ENCODE measurements at places on chromosomes 5 and 9. TPM values are rescaled to one million over a fixed set of nuclear protein-coding genes. Genes with fewer than 3 reads are reported as not detected.

Gene MRPL50
- 15.5 TPM for total RNA-seq

DNA sequence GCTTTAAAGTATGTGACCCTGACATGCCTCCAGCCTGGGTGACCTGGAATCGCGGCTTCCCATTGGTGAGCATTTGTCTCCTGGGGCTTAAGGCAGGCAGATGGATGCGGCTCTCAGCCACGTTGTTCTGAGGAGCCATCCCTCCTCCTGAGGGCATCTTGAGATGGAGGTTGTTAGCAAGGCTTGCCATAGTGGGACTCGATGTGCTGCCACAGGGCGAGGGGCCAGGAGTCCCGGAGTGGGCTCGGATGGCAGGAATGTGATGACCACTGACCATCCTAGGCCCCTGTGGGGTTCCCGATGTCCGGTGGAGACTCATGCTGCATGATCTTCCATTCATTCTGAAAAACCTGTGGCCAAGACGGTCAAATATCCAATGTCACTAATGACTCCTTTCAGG lies 13.8 kb downstream of the GLIS3 start:
- no peak for DNase-seq

- no peak for DNase-seq
These were observed 6.1 kb upstream of the FOXB2 start for GRCh38 chr9:77013206-77013931.

Gene ARSI
- 0.21 TPM for total RNA-seq

Gene CFAP90
- total RNA-seq, result not detected

DNA sequence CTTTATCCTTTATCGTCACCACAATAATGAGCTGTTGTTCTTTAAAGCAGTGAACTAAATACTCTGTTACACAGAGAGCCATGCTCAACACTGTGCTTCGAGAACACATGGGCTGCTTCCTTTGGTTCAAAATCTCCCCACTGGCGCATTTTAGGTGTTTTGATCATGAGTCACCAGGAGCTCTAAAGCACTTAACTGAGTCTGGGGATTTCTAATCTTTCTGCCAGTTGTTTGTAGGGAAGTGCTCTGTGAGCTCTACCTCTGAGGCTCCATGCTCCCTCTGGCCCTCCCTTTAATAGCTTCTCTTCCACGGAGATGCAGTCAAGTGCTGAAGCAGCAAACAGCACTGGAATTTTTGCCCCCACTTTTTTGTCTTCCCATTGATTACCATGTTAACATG lies 17.0 kb downstream of the ERAP2 start:
- DNase-seq, result peak; percentile 61

Gene RABGAP1
- 27.8 TPM for total RNA-seq

DNA sequence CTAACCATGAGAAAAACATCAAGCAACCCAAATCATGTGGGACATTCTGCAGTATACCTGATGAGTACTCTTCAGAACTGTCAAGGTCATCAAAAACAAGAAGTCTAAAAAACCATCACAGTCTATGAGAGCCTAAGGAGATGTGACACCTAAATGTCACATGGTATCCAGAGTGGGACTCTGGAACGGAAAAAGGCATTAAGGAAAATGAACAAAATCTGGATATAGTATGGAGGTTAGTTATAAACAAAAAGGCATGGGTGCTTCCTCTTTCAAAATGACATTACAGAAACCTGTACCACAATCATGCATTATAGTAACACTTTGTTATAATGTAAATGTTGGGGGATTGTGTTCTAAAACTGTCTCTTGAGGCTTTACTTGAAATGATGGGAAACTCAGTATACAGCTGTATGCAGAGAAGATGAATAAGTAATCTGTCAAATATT lies 47.4 kb downstream of the PRKACG start:
- DNase-seq, result no peak

GRCh38 chr5:84303315-84303714 lies 81.4 kb downstream of the EDIL3 start:
- no peak for DNase-seq

GRCh38 chr5:93649234-93649900 lies 66.3 kb downstream of the NR2F1 start:
- DNase-seq, result no peak

Gene OTP
- total RNA-seq, result not detected

- DNase-seq, result no peak
These were observed 366.6 kb downstream of the FGF10 start for GRCh38 chr5:44022622-44023021.

Gene DDX46
- total RNA-seq, result 53.6 TPM

- DNase-seq, result no peak
These were observed 154.9 kb downstream of the FGF18 start for GRCh38 chr5:171574376-171574775.

- no peak for DNase-seq
These were observed 246.8 kb downstream of the MSX2 start for GRCh38 chr5:174971210-174971609.

Gene EFNA5
- 0.22 TPM for total RNA-seq

DNA sequence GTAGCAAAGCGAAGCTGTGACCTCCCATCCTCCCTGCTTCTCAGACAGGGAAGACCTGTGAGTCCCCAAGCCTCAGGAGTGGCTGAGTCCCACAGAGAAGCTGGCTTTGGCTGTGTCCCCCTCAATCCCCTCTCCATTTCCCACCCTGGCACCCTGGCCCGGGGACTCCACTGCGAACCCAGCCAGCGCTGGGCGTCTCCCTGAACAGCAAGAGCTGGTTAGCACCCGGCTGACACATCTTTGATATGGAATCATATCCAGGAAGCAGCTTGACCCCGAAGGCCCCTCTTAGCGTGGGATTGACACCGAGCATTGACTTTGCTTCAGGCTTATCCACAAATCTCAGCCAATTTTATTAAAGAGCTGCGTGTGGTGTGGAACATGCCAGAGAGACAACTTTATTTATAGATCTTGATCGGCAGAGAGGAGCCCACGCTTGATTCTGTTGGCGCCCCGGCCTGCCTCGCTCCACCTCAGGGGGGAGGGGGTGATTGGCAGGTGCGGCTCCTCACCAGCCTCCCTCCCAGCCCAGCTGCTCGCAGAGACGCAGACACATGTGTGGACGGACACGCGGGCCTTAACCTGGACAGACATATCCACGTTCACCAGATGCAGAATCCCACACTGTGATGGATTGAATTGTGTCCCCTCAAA lies 120.7 kb upstream of the MVB12B start:
- DNase-seq, result no peak

DNA sequence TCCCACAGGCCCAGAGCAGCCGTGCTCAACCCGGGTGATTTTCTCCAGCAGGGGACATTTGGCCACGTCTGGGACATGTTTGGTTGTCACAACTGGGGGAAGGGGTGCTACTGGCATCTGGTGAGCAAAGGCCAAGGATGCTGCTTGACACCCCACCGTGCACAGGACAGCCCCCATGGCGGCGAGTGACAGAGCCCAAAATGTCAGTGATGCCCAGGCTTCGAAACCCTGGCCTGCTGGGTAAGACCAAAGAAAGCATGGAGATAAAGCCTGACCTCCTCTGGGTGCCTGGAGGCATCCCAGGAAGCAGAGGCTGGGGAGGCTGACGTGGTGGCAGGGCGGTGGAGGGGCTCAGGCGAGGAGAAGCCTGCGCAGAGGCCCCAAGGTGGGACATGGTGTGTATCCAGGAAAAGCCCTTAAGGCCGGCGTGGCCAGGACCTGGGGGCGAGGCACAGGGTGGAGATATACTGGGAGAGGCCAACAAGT lies 66.4 kb downstream of the ZNF354C start:
- DNase-seq, result no peak

DNA sequence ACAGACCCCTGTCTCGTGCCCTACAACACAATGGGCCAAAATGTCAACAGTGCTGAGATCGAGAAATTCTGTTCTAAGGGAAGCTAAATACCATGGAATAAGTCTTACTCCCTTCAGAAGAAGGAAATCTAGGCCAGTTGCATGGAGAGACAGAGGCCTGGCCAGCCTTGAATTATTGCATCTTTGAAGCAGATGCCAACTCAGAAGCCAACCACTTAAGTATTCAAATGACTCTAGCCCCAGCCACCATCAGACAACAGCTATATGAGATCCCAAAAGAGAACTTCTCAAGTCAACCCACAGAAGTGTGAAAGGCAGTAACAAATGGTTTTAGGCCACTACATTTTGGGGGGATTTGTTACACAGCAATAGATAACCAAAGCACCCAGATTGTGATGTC lies 180.1 kb downstream of the ACTL7B start:
- DNase-seq, result no peak

Gene ARAP3
- 8.1 TPM for total RNA-seq

Gene BARX1
- total RNA-seq, result not detected

Gene TMEM171
- 4.5 TPM for total RNA-seq

DNA sequence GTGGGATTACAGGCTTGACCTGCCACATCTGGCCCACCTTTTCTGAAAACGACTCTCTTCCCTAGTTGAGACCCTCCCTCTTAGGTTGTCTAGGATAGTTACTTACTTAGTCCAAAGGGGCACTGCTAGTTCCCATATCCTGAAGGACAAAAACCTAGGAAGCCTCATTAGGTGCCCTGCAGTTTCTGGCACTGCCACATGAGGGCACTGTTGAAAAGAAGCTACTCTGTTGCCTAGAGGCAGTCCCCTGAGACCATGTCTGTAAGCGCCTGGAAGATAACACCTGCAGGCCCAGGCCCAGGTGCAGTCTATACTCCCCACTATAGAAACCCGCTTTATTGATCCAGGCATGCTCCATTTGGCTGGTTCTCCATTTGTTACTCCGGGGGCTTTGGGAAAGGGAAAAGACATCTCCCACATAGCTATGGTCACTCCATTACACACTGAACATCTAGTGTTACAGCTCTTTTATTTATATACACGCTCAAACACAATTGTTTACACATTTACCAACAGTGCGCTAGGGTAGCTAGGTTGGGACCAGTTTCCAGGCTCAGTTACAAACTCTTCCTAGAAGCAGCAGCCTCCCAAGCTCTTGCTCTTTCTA lies 73.4 kb upstream of the PPARGC1B start:
- no peak for DNase-seq

DNA sequence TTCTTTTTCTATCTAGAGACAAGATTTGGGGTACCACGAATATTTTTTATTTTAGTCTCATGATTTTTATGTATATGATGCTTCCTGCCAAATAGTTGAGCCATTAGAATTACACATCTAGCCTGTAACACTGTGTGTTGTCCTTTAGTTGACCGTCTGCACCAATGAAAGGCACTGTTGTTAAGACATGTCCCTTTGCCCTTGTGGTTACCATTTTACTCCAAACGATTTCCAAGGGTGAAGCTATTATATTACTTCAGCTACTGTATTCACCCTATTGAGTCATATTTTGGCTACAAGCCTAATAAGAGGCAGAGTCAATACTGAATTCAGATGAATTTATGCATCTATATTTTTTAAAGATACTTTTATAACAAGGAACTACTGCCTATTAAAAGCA lies 207.6 kb downstream of the CETN3 start:
- no peak for DNase-seq

- DNase-seq, result no peak
These were observed 134.2 kb upstream of the RGMB start for GRCh38 chr5:98639274-98639673.

DNA sequence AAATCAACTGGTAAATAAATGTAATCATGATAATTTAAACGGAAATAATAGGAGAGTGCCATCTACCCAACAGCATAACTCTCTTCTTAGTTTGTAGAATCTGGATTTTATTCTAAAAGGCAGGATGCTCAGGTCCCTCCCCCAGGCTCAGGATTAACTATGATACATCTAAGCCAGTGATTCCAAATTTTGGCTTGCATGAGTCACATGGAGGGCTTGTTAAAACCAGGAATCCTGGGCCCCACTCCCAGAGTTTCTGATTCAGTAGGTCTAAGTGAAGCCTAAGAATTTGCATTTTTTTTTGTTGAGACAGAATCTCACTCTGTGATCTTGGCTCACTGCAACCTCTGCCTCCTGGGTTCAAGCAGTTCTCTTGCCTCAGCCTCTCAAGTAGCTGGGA lies 62.3 kb upstream of the ZFR start:
- DNase-seq, result no peak

Gene ARHGEF39
- 0.41 TPM for total RNA-seq

Gene AGXT2
- not detected for total RNA-seq

GRCh38 chr5:151707567-151707966 lies 20.9 kb upstream of the SPARC start:
- DNase-seq, result no peak

Gene PCDHGB1
- 0.79 TPM for total RNA-seq

DNA sequence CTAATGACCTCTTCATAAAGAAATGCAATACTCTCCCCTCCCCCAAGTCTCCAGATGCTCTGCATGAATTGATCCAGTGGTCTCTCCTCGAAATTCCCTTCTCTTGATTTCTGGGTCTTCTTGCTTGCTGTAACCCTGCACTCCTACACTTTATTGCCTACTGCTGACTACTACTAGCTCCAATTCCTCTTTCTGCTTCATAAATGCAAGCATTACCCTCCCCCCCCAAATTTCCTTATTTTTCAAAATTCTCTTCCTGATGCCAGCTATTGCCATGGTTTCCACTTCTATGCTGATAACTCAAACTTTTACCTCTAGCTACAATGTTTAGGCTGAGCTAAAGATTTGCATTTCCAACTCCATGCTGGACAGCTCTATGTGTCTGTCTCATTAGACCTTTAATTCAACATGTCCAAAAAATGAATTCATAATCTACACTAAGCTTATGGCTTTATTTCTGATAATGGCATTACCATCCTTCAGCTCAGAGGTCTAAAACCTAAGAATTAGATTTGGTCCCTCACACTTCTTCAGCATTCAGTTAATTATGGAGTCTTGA lies 1.4 kb downstream of the ZBTB26 start:
- DNase-seq, result no peak

- no peak for DNase-seq
These were observed 139.9 kb downstream of the PIP5K1B start for GRCh38 chr9:68844631-68845612.

DNA sequence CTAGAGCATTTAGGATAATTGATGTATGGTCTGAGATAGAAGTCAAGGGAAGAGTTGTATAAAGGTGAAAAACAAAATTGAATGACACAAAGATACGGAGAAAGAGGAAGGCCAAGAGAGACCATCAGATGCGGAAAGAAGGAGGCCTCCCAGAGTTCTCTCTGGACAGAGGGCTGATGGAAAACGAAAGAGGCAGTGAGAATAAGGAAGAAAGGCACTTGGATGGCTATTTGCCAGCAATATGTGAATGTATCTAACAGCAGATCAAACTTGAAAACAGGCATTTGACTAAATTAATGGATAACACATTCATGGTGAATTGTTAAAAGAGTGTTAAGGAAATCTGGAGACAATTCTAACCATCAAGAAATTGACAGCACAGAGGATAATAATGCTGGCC lies 2.4 kb upstream of the DOCK8 start:
- no peak for DNase-seq

GRCh38 chr5:135248801-135249231 lies 150.2 kb downstream of the MACROH2A1 start:
- DNase-seq, result peak; percentile 43

GRCh38 chr9:113482341-113482740 lies 18.8 kb downstream of the RGS3 start:
- DNase-seq, result no peak

GRCh38 chr5:135204151-135204600 lies 170.1 kb upstream of the PITX1 start:
- DNase-seq, result peak; percentile 94

DNA sequence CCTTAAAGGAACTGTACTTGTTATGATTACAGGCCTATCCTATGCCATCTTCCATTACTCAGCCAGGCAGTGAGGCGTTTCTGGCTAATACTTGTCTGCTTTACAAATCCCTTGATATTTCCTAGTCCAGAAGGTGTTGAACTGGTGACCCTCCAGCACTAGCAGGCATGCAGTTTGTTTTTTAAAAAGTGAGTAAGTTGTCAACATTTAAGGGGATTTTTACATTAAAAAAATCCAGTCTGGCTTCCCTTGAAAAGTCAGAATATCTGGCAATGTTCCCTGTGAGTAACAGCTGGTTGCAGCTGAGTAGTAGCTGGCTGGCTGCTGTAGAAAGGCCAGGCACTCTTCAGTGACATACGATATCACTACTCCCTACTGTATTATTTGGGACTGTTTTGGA lies 21.8 kb downstream of the GRIN3A start:
- DNase-seq, result no peak

Measured in SJSA1 (cell line).